ENCODE measurements at places on chromosomes 2 and 18.

- no peak for DNase-seq
These were observed 69.7 kb downstream of the RNF144A start for GRCh38 chr2:6986912-6987361.

DNA sequence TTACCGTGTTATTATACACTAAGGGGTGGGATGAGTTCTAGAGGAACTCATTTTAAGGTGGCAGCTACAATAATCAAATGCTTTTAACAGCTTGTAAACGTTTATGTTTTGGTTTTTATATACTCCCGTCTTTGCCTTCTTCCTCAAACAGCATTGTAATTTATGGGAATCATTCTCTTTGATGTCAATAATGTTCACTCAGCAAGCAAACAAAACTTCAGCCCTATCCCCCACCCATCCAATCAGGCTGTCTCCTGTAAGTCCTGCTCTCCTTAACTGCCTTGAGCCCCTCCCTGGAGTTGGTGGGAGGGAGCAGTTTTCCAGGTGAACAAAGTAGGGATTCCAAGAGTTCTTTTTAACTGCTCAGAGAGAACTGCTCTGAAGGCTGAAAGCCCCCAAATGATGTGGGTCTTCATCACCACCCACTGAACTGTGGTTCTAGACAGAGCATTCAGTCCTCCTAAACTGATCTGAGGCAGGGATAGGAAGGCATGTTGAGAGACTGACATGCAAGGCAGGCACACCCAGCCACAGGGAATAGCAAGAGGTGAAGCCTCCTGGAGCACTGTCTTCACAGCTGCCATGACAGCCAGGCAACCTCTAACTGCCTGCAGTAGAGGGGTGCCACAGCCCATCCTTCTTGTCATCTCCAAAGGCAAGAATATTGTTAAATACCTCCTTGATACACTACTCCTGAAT, 17.5 kb downstream of the MYO5B start:
- DNase-seq: no peak

- no peak for DNase-seq
These were observed 84.0 kb upstream of the NEUROD1 start for GRCh38 chr2:181764095-181764963.

- DNase-seq: no peak
These were observed 2167.3 kb upstream of the CELF4 start for GRCh38 chr18:39732918-39733317.

DNA sequence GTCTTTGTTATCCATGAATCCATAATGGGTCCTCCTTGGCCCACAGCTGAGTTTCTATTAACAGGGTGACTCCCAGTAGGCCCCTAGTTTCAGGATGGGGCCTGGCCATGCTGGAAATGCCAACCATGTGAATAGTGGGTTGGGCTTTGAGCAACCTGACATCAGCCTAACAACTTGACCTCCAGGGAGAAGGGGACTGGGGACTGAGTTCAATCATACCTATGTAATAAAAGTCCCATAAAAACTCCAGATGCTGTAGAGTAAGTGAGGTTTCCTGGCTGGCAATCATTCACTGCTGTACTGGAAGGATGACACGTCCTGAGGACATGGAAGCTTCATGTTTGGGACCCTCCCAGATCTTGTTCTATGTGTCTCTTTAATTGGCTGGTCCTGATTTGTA, 7.9 kb downstream of the REV1 start:
- no peak for DNase-seq

DNA sequence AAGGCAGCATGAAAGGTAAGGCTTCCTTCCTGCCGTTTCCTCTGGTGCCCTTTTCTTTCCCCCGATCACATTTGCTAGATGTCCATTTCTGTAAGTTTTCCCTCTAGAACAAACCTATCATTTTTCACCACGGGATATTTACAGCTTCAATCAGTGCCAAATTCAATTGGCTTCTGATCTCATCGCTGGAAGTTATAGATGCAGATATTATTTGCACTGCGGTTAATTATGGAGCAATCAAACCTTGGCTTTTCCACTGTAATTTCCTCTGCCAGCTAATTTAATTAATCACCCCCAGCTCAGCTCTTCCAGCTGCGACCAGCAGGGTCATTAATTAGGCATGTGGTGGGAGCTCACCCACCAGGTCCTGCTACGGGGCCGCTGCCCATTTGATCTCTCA, 86.1 kb downstream of the GBX2 start:
- DNase-seq: no peak

GRCh38 chr2:133255360-133255759, 312.9 kb downstream of the NCKAP5 start:
- no peak for DNase-seq

DNA sequence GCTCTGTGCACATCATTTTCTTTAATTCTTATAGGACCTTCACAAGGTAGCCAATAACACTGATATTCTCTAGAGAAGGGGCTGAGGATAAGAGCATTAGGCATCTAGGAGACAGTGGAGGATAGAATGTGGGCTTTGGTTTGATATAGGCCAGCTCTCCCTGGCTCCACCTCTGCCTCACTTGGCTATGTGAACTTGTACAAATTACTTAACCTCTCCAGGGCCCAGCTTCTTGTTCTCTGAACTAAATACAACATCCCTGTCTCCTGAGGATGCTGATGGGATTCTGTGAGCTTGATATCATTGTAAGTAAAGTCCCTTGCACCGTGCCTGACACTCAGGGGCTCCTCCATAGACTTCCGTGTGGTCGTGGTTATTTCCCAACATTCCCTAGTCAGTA, 87.3 kb downstream of the ACOXL start:
- DNase-seq: no peak

DNA sequence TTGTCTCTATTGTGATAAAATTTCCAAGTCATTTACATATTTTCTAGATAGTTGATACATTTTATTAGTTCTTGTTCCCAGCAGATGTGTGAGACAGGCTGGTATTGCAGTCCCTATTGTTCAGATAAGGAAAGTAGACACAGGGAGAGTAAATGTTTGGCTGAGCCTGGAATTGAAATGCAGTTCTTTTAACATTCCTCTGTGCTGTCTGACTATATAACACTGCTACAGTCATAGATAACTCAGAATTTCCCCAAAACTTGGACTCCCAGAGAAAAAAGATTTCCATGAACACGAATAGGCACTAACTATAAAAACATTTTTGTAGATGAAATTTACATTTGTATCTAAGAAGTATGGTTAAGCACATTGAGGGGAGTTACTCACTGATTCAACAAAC, 71.4 kb downstream of the PLCL1 start:
- DNase-seq: no peak

DNA sequence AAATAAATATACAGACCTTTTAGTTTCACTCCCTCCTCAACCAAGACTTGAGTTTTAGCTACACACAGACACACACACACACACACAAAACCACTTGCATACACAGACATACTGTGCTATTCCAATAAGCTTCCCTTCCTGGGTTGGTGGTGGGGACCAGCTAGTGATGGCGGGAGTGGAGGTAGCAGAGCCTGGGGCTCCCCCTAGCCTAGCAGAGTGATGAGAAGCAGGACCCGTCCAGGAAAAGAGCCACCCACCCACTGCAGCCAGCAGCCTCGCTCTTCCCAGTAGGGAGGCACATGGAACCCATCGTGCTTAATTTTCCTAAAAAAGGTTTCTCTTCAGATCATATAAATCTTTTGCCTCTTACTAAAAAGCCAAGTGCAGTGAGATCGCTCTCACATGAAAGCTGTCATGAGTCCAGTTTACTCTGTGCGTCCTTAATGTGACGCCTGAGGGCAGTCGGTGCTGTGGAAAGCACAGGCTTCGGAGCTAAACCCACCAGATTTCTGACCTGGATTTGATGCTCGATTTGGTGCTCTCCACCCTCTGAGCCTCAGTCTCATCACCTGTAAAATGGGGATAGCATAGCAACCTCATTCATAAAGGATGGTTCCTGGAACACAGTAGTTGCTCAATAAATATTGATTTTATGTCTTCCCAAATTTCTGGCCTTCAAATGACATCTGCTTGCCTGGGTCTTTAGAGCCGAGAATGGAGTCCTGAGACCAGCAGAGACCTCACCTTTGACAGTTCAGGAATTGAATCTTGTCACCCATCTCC, 60.1 kb upstream of the YWHAQ start:
- no peak for DNase-seq

DNA sequence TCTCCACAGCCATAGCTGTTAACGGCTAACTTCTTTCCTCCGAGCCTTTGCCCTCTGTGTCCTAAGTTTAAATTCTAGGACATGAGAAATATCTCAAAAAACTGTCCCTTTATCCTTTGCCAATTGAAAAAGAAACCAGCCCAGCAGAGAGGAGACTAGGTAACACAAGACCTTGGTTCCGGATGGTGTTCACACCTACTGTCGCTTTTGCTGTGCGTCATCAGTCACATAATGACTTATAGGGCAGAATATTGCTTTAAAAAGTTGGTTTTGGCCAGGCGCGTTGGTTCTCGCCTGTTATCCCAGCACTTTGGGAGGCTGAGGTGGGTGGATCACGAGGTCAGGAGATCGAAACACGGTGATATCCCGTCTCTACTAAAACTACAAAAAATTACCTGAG, 66.2 kb downstream of the SP3 start:
- DNase-seq: no peak

GRCh38 chr2:197235711-197236110, 74.9 kb downstream of the ANKRD44 start:
- DNase-seq: no peak

DNA sequence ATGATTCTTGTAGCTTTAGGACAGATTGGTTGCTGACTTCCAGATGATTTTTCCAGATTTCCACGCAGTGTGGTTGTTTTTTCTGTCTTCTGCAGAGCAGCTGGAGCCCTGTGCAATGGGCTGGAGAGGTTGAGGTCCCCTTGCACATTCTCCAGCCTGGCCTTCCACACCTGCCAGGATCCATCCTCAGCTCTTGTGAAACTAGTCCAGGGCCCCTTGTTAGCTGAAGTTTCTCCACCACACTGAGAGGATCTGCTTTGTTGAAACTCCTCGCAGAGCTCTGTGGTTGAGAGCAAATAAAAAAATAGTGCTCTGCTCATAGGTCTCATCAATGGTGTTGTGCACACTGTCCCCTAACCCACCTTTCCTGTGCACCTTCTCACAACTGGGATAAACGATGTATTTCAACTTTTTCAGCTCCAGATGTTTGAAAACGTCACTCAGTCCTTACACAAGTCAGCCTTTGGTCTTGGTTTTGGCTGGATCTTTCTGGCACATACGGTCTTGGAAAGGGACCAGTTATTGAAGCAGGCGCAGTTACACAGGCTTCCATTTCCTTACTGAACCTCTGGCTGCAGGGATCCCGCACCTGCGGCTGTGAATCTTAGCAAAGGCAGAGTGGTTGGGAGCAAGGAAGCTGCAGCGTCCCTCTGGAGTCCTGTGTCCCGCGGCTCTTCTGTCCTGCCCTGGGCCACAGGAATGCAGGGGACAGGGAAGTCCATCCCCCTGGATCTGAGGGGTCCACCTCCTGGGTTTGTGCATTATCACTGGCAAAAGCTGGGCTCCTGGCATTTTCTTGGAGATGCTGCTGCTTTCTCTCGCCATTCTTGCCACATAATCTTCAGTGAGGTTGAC, 272.0 kb upstream of the DSEL start:
- no peak for DNase-seq

- DNase-seq: no peak
These were observed 175.6 kb downstream of the MC4R start for GRCh38 chr18:60196836-60197606.

DNA sequence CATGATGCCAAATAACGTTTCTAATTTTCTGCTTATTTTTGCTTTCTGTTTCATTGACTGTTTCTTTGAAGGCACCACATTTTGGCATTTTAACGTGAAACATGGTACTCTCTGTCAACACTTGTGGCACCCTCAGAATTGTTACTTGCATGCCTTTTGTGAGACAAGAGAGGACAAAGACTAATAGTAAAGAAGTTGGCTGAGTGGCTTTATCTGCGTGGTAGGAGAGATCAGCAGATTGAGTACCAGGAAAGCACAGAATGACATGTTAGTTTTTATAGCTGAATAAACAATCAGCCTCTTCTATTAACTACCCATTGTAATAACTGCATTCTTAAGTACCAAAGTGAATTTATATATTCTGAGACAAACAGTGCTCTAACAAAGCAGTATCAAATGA, 8.6 kb downstream of the ZNF638 start:
- DNase-seq: no peak

GRCh38 chr2:157901325-157901724, 25.2 kb upstream of the ACVR1 start:
- no peak for DNase-seq

DNA sequence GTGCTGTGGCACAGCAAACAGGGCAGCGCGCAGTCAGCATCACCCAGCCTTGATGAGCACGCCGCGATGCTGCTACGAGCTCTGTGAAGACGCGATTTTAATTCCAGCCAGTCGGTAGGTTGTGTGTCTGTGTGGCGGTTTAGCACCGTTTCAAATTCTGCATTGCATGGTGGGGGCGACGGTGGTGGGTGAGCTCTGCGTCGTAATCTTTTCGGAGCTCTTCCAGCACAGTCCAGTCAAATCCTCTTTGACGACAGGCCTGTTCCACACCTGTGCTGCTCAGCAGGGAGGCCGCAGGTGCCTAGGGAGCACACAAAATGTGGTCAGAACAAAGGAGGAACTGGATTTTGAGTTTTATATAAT, 8.6 kb downstream of the ALLC start:
- no peak for DNase-seq

- DNase-seq: no peak
These were observed 149.8 kb downstream of the TWIST2 start for GRCh38 chr2:238997684-238998083.

DNA sequence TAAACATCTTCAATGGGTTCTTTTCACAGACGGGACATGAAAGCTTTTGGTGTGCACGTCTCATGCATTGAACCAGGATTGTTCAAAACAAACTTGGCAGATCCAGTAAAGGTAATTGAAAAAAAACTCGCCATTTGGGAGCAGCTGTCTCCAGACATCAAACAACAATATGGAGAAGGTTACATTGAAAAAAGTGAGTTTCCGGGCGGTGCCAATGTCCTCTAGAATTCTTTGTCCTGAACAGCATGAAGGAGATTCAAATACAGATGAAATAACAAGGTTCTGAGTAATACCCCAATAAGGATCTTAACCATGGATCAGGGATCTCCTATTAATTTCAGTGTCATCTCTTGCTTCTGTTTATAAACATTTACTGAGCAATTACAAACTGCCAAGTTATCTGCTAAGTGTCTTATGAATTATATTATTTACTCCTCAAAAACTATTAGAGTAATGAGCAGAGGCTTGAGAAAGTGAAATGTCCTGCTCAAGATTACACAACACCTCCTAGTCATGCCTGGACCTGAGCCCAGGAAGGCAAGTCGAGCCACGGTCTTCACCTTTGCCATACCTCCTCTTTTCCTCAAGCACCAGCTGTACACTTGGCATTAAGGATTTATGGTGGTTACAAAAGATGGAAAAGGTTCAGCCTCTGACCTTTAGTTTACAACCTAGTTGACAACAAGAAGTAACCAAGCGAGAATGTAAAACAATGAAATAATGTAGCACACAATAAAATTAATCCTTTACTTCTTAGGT, 22.6 kb downstream of the DHRS9 start:
- DNase-seq: no peak

Measured in stimulated activated CD8-positive, alpha-beta memory T cell treated with anti-CD3 and anti-CD28 coated beads, Interleukin-2, amount 100 ng/mL, for 48 hours (primary cell).